ENCODE measurements at places on chromosomes 11 and 22. TPM values are rescaled to one million over a fixed set of nuclear protein-coding genes. Genes with fewer than 3 reads are reported as not detected.

Gene MIAT
- 0.15 TPM for total RNA-seq

Gene UBQLNL
- total RNA-seq = not detected

Gene GLYAT
- not detected for total RNA-seq

Gene MS4A5
- not detected for total RNA-seq

Gene KCNJ4
- not detected for total RNA-seq

Gene IFTAP
- total RNA-seq = 17.6 TPM

Gene GGTLC2
- total RNA-seq = not detected

Gene CRACR2B
- total RNA-seq = 10.6 TPM

Gene FKBP2
- 215 TPM for total RNA-seq

- peak; percentile 76 for DNase-seq
These were observed at the start of gene ETS1 for GRCh38 chr11:128587415-128587814. TSS of gene ETS1 (minus strand) at chr11:128587558. CDS start at chr11:128573130, 14,428 bp downstream.

GRCh38 chr22:47692811-47693210 is 930.4 kb downstream of the TBC1D22A start:
- no peak for DNase-seq

DNA sequence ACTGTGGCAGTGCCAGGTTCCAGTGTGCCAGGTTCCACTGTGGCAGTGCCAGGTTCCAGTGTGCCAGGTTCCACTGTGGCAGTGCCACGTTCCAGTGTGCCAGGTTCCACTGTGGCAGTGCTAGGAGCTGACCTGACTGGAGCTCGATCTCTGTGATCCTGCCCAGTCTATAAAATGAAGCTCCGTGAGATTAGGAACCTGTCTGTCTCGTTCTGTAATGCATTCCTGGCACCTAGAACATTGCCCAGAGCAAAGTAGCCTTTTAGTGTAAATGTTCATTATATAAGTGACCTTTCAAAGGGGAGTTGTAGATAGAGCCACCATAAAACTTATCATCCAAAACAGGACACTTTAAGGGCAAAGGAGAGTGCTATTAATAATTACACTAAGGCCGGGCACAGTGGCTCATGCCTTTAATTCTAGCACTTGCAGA is 36.0 kb downstream of the ART5 start:
- peak; percentile 47 for DNase-seq

GRCh38 chr11:118448294-118448693 is 12.0 kb downstream of the KMT2A start:
- peak; percentile 3 for DNase-seq

DNA sequence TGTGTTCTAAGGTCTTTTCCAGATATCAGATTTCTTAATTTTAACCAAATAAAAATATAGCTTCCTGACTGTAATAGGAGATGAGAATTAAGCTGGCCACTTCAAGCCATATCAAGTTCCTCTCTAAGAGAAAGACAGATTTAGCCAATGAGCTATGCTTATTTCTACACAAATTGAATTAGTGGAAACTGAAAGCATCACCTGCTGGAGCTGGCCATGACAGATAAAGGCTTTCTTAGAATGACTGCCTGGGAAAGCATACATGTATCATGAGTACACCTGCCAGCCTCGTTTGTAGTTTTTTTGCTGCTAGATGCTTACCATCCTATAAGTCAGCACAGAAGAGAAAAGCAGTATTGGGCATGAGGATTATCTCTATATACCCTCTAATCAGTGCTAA is 53.5 kb upstream of the DBX1 start:
- DNase-seq = no peak

GRCh38 chr11:132171031-132171430 is 800.6 kb downstream of the NTM start:
- DNase-seq = no peak

DNA sequence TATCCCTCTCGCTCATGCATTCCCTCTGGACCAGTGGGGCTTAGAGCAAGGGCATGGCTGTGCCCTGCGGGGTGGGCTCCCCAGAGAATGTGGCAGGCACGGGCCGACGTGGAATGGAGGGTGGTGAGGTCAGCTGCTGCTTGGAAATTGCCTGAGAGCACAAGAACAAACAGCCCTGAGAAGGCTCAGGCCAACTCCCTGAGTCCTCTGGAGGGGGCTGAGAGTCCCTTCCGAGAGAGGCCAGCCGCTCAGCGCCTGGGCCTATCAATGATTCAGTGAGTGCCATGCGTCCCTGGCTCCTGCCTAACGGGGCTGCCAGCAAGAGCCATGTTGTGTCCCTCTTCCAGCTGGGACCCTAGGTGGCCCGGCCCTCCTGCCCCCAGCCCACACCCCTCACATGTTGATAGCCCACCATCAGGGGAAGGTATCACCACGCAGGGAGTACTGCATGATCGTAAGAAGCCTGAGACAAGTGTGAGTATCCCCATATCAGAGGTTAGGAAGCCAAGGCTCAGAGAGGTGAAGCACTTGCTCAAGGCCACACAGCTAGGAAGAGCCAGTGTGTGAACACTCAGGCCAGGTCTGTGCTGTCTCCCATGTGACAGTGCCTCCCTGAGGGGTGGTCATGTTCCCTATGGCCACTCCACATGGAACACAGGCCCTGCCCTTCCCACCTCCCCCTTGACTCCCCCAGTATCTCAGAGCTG is 55.8 kb downstream of the NECTIN1 start:
- DNase-seq = no peak

GRCh38 chr11:57647372-57647771 is 2.3 kb downstream of the YPEL4 start:
- DNase-seq = no peak

GRCh38 chr11:128595221-128595620 is 7.9 kb upstream of the ETS1 start:
- DNase-seq = no peak

- no peak for DNase-seq
These were observed 95.6 kb downstream of the RASSF10 start for GRCh38 chr11:13104619-13105236.

GRCh38 chr22:31248965-31249958 is 37.2 kb downstream of the LIMK2 start:
- no peak for DNase-seq

- DNase-seq = peak; percentile 63
These were observed 9.1 kb downstream of the LMF2 start for GRCh38 chr22:50498322-50498890.

DNA sequence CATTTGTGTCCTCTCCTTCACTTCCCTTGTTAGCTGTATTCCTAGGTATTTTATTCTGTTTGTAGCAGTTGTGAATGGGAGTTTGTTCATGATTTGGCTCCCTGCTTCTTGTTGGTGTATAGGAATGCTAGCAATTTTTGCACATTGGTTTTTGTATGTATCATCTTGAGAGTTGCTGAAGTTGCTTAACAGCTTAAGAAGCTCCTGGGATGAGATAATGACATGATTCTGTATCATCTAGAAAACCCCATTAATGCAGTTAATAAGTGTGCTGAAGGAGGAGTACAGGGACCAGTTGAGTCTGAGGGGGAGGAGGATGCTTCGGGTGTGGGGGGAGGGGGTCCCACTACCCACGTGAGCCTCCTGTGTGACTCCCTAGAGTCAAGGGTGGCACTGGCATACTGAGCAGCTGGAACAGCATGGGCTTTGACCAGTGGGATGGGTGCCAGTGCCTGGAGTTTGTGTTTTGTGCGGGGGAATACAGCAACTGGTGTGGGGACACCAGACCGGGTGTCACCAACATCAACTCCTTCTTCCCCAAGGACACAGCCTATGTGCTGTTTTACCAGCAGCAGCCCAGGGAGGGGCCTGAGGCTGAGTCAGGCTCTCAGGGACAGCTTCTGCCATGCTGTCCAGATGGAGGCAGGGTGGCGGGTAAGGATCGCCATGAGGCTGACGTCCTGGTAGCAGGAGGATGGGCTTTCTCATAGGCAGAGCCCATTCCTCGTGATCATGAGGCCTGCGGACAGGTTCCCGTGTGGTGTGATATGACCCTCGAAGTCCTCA is 24.1 kb downstream of the USP35 start:
- no peak for DNase-seq

DNA sequence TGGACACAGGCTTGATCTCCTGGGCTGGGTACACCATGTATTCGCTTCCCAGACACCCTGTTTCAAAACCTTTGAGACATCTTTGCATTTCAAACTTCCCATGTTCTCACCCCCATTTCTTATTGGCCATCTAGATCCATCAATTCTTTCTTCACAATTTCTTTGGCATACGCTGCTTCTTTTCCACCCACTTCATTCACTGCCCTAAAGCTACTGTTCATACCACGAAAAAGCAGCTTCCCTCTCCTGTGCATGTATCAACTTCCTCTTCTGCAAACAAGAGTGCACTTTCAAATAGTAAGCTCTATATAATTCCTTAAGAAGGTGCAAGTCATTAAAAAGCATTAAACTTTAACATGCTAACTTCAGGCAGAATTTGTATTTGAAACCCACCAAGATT is 21.4 kb downstream of the UVRAG start:
- DNase-seq = no peak

GRCh38 chr11:104369761-104370160 is 205.8 kb upstream of the PDGFD start:
- DNase-seq = no peak

DNA sequence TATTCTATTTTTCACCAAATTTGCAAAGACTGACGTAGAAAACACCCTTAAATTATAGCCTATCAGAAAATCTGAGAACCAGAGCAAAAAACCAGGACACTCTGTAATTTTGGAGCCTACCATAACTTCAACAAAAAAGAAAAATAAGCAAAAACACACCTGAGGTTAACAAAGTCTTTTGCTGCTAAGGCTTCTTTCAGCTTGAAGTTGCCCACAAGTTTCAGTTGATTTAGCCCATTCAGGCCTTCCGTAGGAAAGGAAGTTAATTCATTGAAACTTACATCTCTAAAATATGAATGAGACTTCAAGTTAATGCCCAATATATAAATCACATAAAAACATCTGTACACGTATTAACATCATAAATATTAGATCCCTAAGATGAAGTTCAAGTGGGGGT is 10.4 kb upstream of the CCDC34 start:
- DNase-seq = no peak

DNA sequence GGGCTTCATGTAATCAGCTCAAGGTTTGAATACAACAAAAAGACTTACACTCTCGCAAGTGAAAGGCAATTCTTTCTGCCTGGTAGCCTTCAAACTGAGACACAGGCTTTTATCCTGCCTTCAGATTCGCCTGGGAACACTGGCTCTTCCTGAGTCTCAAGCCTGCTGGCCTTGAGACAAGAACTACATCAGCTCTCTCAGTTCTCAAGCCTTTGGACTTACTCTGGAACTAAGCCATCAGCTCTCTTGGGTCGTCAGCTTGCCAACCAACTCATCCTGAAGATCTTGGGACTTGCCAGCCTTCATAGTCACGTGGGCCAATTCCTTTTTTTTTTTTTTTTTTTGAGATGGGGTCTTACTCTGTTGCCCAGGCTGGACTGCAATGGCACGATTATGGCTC is 35.7 kb upstream of the LRRC10B start:
- DNase-seq = no peak

DNA sequence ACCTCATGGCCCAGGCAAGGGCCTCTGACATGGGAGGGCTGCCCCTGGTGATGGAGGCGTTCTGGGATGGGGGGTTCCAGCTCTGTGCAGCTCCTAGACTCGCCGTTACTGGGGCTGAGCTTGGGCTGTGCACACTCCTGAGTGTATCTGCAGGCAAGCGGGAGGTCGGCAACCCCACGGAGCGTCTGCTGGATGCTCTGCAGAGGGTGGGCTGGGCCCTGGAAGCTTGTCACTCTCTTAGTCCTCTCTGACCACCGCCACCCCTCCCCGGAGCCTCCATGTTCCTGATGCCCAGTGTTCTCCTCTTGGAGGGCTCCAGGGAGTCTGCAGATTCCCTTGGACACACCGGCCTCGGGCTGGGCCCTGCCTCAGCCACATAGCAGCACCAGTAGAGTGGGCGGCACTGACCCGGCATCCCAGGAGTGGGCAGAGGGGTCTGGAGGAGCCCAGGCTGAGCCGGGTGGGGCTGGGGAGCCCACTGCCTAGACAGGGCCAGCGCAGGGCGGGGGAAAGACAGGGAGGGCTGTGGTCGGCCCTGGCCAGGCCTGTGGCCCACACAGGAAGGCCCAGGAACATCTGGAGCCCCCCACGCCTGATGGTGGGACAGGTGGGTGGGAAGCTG is 20.6 kb upstream of the MUC5B start:
- no peak for DNase-seq

DNA sequence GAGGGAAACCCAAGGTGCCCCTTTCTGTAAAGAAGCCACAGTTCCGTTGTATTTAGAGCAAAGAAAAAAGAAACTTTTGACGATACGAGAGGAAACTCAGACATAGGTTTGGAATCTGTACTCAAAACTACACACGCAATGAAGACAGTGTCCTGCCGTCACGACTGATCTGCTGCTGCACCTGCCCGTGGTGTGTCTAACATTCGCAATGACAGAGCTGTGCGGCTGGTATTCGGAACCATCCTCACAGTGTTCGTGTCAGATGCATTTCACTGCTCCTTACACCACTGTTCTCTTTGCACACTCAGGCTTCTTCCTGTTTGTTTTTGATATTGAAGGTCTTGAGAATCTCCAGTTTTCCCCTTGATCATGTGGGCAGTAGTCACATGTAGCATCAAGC is 84.8 kb downstream of the RTL6 start:
- no peak for DNase-seq

All from PC-3 (cell line).